HFFc6 (cell line): ENCODE measurements at places on chromosomes 11 and 22.

DNA sequence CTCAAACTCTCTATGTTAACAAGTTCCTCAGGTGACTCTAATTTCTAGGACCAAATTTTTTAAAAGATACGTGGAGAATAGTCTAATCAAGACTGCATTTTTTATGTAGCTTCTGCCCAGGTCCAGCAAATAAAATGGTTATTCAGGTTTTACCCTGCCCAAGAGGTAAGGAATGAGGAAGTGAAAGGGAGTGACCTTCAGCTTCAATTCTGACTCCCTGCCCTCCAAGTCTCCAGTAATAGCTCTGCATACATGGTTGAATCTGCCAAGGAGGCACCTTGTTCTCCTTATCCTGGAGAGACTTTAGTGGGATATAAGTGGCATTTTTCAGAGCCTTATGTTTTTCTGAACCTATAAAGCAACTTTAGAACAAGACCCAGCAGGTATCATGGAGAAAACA, 15.5 kb downstream of the MUC15 start:
- DNase-seq = no peak

GRCh38 chr11:68146010-68146540, 24.9 kb upstream of the CHKA start:
- no peak for DNase-seq

DNA sequence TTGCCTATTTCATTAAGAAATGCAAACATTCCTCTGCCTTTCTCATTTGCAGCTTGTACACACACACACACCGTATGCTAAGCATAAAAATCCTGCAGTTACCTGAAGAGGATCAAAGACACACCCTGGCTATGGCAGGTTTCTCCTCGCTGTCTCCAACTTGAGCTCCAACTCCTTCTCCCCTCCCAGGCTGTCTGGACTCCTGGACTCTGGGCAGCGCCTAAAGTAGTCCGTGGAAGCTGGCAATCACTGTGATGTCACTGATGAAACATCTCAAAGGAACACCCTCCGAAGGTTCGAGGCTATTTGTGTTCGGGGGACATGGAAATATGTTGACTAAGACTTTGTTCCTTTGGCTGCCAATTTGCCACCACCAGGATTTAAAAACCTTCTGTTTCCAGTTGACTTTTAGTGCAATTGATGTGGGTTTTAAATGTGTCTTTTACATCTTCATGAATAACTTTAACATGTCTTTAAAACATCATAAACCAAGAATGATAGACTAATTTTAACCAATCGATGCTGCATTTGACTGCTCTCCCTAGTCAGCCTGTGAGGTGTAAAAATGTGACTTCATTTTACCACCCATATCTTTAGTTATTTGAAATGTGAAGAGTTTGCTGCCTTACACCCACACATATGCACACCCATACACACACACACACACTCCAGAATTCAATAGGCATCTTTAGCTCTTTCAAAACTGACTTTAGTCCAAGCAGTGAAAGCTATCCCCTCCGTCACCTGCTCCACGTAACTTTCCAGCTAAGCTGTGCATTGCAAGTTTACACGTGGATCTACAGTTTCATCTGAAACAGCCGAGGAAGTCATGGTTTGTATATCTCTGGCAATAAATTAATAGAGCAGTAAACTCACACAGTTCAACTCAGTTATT, at the start of gene SLN:
Gene SLN, minus strand, starts transcription at position 196 of the 895 bp plus-strand sequence.
- DNase-seq = no peak

DNA sequence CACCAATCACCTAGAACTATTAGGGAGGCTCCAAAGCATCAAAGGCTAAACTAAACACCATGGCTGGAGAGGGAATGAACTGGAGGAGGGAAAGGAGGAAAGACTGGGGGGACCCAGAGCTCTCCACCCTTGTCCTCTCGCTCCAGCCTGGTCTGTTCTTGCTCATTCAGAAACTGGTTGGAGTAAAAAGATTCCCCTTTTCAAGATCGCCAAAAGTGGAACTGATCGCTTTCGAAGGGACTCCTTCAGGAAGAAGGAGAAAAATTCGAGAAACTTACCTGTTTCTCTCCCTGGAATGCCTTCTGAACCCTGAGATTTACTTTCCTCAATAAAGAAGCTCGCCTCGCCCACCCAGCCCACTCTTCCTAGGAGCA, 46.9 kb downstream of the OR4D9 start:
- DNase-seq = no peak
